Stimulated activated CD4-positive, alpha-beta T cell treated with anti-CD3 and anti-CD28 coated beads, Interleukin-1b, Interleukin-23, amount 100 ng/mL, for 1 hour (primary cell): ENCODE measurements at places on chromosomes 7 and 10.
A peak's percentile ranks its signal among the peaks of the same experiment; 100 is the strongest.

- DNase-seq: no peak
Measured at GRCh38 chr10:129969184-129969910, 5.3 kb upstream of the EBF3 start.

DNA sequence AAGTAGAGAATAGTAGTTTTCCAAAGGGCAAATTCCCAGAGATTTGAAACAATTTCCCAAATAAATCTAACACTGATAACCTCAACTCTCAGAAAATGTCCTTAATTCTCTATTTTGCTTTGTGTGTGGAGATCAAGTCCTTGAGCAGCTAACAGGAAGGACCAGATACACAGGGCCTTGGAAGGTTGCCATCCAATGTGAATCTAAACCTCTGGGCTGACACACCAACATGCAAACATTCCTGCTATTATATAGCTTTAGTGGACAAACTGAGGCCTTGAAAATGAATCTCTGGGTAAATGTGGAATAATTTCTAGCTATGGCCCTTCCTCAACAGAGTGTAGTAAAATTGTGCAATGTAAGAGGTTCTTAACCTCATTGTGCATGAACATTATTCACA is 44.1 kb upstream of the PARD3 start:
- no peak for DNase-seq

GRCh38 chr10:111131168-111131799 is 54.5 kb downstream of the ADRA2A start:
- no peak for DNase-seq

DNA sequence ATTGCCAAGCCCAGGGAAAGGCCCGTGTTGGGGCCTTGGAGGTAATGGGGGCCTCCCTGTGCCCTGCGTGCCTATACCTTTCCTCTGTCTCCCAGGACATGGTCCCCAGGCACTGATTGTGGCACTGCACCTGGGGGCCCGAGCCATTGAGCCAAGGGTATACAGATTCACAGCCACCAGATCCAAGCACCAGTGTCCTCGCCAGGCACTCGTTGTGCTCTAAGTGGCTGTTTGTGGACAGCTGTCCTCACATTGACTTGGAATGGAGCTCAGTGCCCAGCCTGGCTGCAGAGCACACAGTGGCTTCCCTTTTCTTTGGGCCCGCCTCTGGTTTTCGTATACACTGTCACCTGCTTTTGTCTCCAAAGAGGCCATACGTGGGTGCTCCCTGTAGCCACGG is 72.0 kb upstream of the BTBD16 start:
- DNase-seq: no peak

DNA sequence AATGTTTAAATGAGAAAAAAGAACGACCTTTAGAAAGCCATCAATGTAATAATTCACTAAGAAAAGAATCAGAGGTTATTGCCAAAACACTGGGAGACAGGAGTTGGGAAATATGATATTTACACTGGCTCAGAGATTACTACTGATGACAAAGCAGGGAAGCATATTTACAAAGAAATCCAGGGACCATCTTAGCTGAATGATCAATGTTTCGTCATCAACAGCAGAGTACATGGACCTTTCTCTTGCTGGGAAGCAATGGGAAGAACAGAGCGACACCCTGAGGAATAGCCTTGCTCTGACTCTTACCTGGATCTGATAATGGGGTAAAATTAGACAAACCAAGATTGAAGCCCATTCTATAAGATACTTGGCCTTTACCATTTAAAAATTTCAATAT is 1293.5 kb downstream of the XPNPEP1 start:
- no peak for DNase-seq

- DNase-seq: no peak
Measured at GRCh38 chr10:123926401-123927264, 35.0 kb upstream of the CPXM2 start.

GRCh38 chr10:68301790-68302502 is 29.9 kb upstream of the HNRNPH3 start:
- no peak for DNase-seq

- DNase-seq: no peak
Measured at GRCh38 chr10:21827308-21827707, 176.2 kb downstream of the DNAJC1 start.

GRCh38 chr7:93117327-93117726 is 452 bp downstream of the SAMD9 start:
- DNase-seq: no peak

- DNase-seq: no peak
Measured at GRCh38 chr10:114009281-114009996, 34.2 kb upstream of the ADRB1 start.

- no peak for DNase-seq
Measured at GRCh38 chr7:96033009-96033598, 260.8 kb downstream of the DYNC1I1 start.

DNA sequence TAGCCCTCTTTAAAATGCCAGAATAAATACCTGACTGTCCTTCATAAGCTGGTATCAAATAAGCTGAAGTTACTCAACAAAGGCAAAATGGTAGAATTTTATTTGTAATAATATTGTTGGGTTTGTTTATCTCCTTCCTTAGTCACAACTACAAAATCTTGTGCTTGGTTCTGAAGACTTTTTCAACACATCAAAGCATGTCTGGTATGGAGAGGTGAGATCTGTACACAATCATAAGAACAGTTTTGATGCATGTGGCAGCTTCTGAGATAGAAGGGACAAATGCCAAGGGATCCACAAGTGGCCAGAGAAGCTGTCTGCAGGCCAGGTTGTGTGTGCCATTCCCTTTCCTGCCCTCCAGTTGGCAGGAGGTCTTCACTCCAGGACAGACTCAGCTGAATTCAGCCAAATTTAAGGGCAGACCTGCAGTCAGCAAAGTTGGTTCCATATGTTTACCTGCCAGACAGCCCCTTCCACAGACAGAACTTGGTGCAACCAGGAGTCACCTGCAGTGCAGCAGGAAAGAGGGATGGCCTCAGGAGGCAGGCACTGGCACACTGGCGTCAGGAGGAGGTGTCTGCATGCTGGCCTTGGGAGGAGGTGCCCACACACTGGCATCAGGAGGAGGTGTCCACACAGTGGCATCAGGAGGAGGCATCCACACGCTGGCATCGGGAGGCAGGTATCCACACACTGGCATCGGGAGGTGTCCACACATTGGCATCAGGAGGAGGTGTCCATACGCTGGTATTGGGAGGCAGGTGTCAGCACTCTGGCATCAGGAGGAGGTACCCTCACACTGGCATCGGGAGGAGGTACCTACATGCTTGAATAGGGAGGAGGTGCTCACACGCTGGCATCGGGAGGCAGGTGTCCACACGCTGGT is 93.1 kb upstream of the IKZF1 start:
- no peak for DNase-seq

GRCh38 chr7:6168477-6168868 is 104.0 kb downstream of the CYTH3 start:
- no peak for DNase-seq

DNA sequence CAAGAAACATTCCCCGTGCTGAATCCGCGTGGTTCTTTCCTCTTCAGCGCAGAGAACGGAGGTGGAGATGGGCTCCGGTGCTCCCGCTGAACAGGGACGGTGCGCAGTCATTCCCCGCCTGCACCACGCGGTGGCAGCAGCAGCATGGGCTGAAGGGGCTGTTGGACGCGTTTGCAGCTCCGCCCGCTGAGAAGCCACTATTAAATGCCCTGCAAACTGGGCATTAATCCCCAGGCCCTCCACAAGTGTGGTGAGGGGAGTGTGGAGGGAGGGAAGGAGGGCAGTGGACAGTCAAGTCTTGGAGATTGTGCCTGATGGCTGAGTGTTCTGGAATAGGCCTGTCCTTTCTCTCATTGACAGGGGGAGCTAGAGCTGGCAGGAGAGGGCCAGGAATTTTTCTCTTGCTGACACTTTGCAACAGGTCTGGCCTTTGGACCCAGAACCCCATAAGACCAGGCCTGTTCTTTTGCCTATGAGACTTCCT is 240.2 kb upstream of the INHBA start:
- DNase-seq: peak; percentile 57

GRCh38 chr10:111373696-111374095 is 296.9 kb downstream of the ADRA2A start:
- no peak for DNase-seq
